ENCODE measurements at places on chromosomes 1 and 21. TPM values are rescaled to one million over a fixed set of nuclear protein-coding genes. Genes with fewer than 3 reads are reported as not detected.

The PIK3C2B gene
- total RNA-seq = 77.5 TPM

The KCNJ10 gene
- total RNA-seq = not detected

The ACTL8 gene
- not detected for total RNA-seq

The BRINP2 gene
- total RNA-seq = 23.7 TPM

The CNR2 gene
- total RNA-seq = not detected

The GRIK1 gene
- total RNA-seq = 4.1 TPM

The OR2T29 gene
- not detected for total RNA-seq

The IGSF3 gene
- 48.4 TPM for total RNA-seq

The RGS13 gene
- not detected for total RNA-seq

The LAX1 gene
- not detected for total RNA-seq

The EFNA1 gene
- total RNA-seq = 26.1 TPM

The RNF223 gene
- 2.5 TPM for total RNA-seq

The SYT11 gene
- 2.3 TPM for total RNA-seq

The ZNF124 gene
- total RNA-seq = 55.1 TPM

Measured in type B pancreatic cell (in vitro differentiated cells).